ENCODE measurements at places on chromosomes 6 and 20. TPM values are rescaled to one million over a fixed set of nuclear protein-coding genes. Genes with fewer than 3 reads are reported as not detected.

DNA sequence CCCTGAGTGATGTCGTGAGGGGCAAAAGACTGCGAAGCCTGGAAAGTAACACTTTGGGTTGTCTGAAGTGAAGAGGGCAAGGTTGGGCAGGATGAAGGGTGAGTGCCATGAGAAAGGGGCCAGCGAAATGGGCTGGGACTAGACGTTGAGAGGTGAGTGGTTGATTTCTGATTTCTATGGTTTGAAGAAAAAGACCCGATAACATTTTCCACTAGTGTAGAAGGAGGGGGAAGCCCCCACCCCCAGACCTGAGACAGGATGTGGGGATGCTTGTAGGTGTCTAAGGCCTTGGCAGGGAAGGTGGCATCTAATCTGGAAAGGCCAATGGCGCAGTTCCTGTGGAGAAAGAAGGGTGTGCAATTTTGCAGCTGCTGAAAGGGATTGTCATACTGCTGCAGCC, 25.3 kb upstream of the KIF3B start:
- no peak for DNase-seq

- no peak for DNase-seq
Observed at GRCh38 chr20:45085289-45085688, 15.6 kb downstream of the KCNS1 start.

DNA sequence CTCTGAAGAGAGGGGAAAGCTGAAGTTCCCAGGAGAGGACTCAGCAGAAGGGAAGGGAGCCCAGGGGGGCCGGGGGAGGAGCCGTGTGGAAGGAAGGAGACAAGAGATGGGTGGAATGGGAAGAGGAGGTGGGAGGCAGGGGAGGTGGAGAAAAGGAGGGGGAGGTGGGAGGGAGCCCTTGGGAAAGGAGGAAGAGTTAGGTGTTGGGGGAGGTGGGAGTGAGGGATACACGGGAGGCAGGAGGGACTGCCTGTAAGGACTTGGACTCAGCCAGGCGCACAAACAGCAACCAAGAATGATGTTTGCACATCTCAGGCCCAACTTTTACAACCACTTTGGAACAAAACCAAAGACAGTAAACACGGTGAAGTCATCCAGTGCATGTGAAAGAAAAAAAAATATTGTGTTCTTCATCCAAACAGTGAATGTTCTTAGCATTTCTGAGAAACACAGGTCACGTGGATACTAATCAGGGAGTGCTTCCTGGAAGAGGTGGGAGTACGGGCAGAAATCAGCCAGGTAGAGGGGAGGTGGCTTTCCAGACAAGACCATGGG, 17.4 kb upstream of the LSM14B start:
- DNase-seq, result no peak

Gene RIPPLY2
- not detected for total RNA-seq

DNA sequence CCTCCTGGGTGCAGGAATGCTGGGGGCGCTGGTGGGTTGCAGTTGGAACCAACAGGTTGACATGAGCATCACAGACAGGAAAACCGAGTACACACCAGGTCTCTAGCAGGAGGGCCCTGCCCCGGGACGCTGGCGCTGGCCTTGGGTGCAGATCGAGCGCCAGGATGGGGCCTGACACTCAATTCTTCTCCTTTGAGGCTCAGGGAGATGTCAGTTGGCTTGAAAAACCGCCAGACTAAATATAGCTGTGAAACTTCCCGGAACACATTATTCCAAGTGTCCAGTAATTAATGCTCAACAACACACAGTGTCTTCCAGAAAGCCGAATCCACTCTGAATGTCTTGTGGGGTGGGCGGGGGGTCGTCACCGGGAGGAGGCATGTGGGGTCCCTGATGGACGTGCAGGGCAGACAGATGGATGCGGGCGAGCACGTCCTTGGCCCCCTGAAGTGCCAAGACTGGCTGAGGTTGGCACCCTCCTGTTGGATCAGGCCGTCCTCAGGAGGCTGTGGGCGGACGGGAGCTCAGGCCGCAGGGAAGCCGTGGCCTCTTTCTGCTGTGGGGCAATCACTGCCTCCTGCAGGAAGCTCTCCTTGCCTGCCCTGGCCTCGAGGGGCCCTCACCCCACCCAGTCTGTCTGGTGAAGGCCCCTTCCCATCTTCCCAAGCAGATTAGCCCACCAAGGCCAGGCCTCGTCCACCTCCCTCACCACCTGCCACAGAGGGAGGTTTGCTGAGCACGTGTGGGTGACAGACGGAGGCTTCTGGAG, 19.4 kb upstream of the GATA5 start:
- no peak for DNase-seq
